NCI-H1092 treated with DMSO at 0.1 percent for 48 hours (cell line): ENCODE measurements at places on chromosomes 2 and 18.

DNA sequence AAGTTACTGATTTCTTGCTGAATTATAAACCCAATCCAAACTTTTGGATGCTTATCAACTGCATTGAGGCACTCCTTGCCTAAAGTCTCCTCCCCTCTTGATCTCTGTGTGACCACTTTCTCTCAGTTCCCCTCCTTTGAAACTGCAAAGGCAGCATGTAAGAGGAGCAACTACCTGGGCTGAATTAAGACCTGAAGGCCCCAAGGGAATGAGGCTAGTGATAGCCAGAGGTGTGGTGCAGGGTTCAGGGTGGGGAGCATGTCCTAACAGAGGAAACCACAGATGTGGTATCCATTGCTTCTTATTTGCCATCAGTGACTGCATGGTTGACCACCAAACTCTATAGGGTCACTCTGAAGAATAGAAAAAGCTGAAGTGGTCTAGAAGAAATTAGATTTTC, 557.9 kb downstream of the TNS1 start:
- no peak for DNase-seq

- DNase-seq, result no peak
Measured at GRCh38 chr2:175744000-175744399, 258.1 kb downstream of the LNPK start.

DNA sequence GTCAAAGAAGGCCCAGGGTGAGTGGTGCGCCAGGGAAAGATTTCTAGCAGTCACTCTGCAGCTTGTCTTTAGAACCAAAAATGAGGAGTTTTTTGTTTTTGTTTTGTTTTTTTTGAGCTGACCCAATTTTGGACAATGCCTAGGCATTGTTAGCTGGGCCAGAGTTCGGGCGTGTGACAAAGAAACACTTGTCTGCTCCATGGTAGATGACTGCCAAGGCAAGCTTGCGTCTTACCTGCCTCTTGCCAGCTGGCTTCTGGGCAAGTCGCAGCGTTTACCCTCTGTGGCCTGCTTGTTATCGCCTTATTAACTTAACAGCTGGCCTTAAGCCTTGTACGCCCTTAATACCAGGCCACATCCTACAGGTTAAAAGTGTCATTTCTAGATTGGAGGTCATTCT, 114.3 kb downstream of the GALNT1 start:
- no peak for DNase-seq

GRCh38 chr2:64643838-64644457, 9.8 kb downstream of the SERTAD2 start:
- DNase-seq, result no peak

- no peak for DNase-seq
Measured at GRCh38 chr18:30177056-30177455, 865.5 kb downstream of the DSC3 start.

DNA sequence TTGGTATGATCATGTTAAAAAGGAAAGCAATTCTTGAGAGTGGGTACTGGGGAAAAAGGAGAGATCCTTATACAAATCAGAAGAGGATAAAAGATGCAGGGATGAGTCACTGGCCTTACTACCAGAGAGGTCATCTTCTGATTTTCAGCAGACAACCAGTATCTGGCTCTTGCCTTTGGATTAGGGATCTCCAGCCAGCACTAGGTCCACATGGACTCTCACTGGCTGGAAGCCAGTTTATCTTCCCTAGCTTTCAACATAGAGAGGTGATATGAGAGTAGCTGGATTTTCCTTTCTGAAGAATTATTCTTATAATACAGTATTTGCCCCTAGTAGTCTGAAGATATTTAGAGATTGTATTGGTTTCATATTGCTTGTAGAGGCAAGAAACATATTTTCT, 30.2 kb downstream of the CERKL start:
- DNase-seq, result no peak

DNA sequence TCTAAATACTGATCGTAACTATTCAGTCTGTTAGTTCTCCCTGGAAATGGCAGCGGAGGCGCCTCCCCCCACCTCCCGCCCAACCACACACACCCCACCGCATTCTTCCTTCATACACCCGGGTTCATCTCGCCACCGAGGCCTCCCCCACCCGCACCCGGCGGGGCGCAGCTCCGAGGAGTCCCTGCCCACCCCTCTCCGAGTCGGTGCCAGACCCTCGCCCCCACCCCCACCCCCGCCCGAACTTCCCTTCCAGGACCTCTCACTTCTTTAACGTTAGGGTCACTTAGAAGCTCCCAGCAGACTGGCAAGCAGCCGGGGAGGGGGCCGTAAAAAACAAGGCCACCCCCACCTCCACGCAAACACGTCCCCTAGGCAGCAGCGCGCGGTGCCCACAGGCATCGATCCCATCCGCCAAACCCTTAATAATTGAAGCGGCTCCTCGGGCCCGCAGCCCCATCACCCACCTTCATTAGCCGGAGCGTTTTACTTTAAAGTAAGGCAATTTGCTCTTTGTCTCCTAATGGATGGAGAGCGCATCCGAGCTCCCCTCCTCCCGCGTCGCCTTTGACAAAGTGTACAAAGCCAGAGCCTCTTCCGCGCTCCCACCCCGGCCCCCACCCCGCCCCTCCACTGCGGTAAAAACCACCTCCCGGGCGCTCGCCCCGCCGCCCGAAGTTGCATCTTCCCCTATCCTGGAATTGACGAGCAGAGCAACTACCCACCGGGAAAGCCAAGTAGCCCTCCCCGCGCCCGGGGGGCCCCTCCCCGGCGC, 624 bp downstream of the ZNF516 start:
- DNase-seq, result peak; percentile 67

GRCh38 chr2:205703471-205704126, 21.3 kb downstream of the NRP2 start:
- no peak for DNase-seq

- no peak for DNase-seq
Measured at GRCh38 chr2:38711558-38711957, 39.6 kb downstream of the SRSF7 start.

GRCh38 chr2:190183539-190183938, 121.0 kb upstream of the MSTN start:
- no peak for DNase-seq

GRCh38 chr2:5379811-5380210, 312.4 kb upstream of the SOX11 start:
- no peak for DNase-seq

DNA sequence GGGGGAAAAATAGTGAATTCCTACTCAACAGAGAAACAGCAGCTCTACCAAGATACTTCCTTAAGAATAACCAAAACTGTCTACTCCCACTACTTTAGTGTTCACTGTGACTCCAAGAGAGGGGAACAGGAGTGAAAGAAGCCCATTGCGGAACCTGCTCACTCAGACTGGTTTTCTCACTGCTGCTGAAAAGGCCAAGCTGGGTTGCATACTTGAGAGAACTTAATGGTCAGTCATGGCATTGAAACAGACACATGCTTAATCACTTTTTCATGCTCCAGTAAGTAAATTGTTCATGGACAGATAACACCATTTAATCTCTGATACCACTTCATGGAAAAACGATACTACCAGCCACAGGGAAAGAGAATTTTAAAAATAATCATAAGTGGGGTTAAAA, 35.7 kb upstream of the SLC8A1 start:
- no peak for DNase-seq

GRCh38 chr2:199405241-199405640, 52.5 kb downstream of the SATB2 start:
- no peak for DNase-seq

- DNase-seq, result no peak
Measured at GRCh38 chr18:79614211-79614955, 65.2 kb upstream of the CTDP1 start.

DNA sequence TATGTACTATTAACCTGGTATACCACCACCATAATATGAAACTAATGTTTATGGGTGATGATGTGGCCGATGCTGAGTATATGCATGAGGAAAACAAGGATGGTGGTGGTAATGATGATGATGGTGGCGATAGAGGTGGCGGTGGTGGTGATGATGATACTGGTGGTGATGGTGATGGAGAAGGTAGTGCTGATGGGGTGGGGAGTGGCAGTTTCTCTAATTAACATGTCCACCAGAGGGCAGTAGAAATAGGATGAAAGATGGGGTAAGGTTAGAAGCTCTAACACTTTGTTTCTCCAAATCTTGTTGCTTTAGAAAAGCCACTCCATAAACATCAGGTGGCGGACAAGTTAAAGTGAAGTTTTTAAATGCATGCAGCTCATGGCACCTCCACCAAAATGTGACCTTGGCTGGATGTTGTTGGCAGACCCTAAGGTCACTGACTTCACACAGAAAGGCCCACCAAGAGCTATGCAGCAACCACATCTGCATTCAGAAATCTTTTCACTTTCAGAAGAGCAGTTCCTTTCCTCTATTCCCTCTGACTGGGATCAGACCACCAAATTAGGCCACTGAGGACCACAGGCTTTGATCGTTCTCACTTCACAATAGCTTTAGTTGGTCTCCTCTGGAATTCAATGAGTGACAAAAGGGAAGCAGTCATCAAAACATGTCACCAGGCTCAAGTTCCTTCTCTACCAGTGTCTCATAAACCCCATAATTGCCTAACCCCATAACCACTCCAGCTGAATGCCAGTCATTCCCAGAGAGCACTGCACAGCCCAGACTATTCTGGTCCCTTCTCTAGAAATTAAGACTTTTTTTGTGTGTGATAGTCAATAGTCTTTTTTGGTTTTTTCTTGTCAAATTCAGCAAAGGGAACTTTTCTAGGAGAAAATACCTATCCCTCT, 7.5 kb upstream of the BCL11A start:
- peak; percentile 10 for DNase-seq

DNA sequence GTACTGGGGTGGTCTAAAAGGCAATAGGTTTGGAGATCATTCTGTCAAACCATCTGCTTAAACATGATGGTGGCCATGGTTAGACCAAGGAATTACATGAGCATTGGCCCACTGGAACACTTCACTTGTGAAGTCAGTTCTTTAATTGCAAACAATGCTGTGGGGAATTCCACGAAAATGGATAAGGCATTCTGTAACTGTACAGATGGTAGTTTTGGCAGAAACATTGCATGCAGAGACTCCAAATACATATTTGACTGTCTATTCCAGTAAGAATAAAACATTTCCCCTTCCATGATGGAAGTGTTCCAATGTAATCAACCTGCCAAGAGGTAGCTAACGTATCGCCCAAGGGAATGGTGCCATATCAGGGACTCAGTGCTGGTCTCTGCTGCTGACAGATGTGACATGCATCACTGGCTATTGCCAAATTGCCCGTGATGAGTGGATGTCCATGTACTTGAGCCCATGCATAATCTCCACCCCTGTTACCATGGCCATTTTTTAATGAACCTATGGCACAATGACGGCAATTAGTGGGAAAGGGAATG, 417.9 kb downstream of the CDH7 start:
- peak; percentile 63 for DNase-seq

DNA sequence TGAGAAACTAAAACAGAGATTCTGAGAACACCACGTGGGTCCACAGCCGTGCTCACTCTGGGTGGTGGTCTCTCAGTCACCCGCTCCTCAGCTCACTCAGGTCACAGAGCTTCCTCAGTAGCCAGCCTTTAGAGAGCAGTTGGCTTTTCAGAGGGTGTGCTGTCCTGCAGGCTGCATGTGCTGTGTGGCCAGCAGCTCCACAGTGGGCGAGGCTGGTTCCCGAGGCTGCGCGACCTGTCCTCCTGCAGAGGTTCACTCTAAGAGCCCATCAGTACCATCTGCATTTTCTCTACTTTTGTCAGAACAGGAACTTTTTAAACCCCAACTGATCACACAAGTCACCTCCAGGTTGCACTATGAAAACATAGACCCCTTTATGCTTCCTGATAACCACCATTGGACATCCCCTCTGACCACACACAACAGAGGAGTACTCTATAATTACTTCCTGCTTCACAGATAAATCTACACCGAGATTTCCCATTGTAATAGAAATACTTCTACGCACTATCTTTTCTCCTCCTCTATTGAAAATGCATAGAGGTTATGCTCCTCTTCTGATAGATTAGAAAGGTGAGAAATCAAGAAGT, 93.1 kb downstream of the GYPC start:
- DNase-seq, result no peak

DNA sequence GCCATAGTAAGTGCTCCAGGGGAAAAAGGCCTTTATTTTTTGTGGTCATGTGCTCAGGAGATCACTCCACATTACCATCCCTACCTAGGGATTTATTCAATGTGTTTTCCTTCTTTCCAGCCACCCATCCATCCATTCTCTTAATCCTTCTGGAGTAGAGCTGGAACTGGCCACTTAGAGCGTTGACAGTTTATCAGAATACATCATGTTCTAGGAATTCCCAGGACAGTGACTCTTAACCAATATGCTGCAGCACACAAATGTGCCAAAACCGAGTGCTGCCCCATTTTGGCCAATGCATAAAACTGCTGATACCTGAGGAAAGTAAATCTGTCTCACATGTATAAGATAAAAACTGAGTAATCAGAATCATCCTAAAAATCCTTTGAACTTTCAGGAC, 63.7 kb downstream of the FARSB start:
- no peak for DNase-seq

DNA sequence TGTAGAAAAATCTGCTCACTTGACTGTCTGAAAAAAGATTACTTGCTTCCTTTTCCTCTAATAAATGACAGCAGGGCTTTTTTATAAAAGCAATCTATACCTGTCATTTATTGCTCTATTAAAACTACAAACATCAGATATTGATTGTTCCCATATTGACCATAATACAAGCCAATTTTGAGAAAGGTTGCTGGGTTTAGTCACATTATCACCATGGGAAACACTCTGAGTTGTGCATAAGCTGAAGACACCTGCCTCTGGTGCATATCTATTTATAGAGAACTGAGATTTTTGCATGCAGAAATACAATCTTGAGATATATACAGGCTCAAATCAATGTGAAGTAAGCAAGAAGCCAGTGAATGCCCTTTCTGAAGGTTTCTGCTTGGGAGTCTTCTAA, 853.9 kb downstream of the DCC start:
- no peak for DNase-seq

DNA sequence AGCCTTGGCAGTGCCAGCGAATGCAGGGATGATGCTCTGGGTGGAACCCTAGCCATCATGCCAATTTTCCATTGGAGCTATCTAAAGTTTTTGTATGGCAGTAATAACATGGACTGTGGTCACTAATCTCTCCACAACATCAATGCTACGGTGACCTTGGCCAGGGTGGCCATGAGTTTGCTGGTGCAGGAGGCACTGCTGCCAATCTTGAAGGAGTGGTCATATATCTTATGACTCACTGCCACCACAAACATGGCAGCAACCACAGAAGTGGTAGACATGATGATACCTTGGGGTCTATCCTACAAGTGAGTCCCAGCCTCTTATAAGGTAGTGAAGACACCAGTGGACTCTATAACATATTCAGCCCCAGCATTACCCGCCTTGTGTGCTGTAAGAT, 104.6 kb downstream of the EVA1A start:
- DNase-seq, result no peak

DNA sequence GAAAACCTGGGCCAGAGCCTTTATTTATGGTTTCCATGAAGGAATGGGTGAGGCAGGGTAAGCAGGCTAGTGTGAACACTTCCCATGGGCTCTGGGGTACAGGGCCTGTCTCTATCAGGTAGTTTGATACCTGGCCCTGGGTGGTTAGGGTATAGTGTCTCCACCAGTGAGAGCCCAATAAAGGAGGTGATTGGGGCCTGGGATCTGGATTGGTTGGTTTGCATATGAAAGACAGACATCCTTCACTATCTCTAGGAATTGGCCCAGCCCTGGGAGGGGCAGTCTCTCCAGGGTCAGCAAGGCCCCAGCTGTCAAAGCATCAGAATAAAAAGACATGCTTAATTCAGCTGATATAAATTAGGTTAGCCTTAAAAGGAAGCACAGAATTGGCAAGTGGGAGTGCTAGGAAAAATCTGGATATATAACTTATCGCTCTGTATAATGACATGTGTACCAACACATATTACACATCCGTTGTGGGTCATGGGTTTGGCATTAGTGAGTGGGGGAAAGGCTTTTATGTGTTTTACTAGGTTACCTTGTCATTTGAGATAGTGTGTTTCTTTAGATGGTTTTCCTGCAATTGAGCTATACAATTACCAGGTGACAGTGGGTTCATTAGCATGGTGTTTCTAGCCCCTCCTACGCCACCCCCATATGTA, 18.5 kb upstream of the TMEM178A start:
- DNase-seq, result no peak
